Stimulated activated memory B cell treated with anti-CD40 and anti-IgM and Interleukin-4, amounts not matched to agents 10 μg/mL and 1 μg/mL and 100 μg/mL, for 72 hours (primary cell): ENCODE measurements at places on chromosomes 2 and 18.

DNA sequence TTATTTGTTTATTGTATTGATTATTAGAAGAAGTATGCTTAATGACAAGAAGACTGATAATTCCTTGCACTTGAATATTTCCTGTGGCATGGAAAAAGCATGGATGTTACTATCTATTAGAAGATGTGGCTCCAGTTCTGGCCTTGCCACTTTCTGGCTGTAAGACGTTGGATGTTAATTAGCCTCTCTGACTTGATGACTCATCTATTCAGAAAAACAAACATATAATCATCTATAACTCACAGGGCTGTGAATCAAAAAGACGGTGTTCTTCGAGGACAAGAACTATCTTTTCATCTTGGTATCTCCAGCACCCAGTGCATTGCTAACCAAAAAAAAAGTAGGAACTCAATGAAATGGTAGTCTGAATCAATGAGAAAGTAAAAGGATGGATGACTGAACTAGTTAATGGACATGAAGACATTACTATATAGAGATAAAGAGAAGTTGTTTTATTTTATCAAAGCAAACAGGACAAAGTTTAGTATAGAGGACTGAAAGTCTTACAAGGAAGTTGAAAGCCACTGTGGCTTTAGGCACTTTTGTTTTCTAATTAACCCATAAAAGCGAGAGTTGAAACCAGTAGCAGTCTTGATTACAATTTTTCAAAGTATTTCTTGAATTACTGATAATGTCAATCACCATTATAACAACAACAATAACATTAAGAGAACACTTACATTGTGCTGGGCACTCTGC is 145.3 kb downstream of the RND3 start:
- no peak for ATAC-seq

- no peak for ATAC-seq
These were observed 139.0 kb upstream of the SH3BP4 start for GRCh38 chr2:234812851-234813250.

DNA sequence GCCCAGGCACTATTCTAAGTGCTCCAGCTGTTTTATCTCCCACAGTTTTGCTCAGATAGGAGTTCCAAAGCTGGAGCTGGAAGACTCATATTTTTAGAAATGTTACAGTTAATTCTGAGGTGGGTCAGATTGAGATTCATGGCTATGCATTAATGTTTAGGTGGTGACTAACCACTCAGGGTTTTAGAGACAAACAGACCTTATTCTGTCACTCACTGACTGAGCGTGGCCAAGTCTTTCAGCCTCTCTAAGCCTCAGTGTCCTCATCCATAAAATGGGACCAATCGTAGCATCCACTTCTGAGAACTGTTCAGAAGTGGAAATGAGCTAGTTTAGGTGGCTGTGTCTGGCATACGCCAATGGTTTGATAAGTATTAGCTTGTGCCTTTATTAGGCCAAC is 4.3 kb upstream of the CASP8 start:
- no peak for ATAC-seq

DNA sequence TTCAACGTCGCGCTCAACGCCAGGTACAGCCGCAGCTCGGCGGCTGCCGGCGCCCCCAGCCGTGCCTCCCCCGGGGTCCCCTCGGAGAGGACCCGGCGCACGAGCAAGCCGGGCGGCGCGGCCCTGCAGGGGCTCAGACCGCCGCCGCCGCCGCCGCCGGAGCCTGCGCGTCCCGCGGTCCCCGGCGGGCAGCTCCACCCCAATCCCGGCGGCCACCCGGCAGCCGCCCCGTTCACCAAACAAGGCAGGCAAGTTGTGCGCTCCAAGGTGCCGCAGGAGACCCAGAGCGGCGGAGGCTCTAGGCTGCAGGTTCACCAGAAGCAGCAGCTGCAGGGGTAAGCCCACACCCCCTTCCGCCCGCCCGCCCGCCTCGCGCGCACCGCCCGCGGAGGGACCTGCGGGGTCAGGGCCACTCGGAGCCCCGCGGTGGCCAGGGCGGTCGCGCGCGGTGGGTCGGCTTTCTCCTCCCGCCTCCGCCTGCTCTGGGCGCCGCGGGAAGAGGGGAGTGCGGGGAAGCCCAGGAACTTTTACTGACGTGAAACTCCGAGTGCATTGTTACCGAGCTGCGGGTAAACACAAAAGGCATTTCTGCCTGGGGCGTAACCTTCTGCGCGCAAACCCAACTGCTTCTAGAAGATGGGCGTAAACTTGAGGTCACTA is 861 bp downstream of the LTBP1 start:
- peak; percentile 49 for ATAC-seq

- ATAC-seq, result no peak
These were observed 213.8 kb upstream of the HAAO start for GRCh38 chr2:43005975-43006833.

DNA sequence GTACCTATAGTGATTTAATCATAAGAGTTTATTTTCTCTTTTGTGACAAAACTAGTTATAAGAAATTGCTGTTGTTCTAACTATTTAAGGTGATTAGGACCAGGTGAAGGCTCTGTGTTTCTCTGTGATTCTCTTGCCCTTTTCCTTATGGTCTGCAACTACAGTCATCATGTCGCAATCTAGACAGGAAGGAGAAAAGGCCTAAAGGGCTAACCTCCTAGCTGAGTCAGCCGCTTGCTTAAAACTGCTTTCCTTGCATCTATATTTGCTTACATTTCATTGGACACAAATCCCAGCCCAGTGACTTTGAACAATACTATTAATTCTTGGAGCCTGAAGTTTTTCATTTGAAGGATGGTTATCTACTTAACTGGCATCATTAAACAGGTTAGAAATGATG is 93.1 kb downstream of the PIK3C3 start:
- no peak for ATAC-seq

DNA sequence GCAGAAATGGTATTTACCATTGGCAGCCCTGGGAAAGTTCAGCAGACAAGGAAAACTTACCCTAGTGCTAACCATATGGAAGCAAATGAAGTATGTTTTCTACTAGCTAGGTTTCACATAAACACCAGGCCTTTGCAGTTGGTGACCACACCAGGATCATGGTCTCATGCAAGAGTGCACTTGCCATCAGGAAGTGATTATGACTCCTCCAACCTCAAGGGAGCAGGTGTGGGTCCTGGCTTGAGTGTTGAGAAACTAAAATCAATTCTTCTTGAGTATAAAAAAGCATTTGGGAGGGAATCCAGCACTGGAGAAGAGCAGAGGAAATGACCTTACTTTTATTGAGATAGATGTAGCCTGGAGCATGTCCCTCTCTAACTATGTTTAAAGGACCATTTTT is 56.8 kb upstream of the SPAG16 start:
- peak; percentile 91 for ATAC-seq

DNA sequence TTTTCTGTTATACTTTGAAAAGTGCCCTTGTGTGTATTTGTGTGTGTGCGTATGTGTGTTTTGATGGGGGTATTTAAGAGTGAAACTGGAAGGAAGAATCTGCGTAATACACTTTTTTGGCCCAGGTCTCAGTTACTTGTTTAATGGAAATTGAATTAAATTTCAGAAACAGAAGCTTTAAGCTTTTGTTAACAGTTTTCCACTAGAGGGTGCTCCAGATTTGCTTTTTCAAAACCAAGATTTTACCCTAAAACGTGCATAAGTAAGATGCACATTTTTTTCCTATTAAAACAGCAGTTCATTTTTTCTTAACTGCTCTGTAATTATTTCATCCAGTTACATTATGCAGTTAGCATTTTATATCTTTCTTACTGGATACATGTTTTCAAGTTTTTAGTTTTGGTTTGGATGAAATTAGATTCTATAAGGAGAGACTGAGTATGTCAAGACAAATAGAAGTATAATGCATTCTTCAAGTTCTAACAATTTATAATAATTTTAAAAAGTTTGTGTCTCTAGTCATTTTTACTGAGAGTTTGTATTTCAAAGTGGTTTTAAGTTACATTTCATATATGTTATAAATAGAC is 97.2 kb downstream of the PIK3C3 start:
- ATAC-seq, result no peak

DNA sequence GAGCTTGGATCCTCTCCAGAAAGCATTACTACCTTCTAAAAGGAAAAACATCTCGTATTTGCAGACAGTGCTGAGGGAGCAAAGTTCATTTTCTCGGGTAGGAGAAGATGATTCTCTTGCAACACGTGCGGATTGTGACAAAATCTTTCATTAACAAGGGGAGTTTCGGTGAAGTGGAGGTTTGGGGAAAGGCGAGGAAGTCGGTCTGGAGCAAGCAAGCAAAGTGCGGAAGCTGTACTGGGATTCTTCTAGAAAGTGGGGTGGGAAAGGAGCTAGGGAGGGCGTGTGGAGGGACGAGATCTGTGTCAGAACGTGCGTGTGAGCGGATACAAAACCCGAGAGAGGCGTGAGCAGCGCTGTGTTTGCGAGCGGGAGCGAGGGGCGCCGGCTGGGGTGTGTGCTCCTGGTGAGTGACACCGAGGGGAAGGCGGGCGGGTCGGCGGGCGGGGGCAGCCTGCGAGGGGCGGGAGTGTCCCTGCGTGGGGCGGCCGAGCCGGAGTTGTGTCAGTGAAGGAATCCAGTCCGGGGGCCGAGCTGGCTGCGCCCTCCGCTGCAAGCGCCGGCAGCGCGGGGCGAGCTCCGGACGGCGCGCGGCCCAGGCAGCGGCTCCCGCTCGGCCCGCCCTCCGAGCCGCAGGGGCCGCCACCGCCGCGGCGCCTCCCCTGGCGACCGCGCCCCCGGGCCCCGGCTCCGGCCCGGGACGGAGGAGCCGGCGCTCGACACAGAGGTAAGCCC is at the start of gene SPATS2L:
Gene SPATS2L (plus strand): TSS at position 498 of the 735 bp plus-strand sequence. CDS start 82,552 bp downstream, outside the sequence.
- peak; percentile 69 for ATAC-seq

DNA sequence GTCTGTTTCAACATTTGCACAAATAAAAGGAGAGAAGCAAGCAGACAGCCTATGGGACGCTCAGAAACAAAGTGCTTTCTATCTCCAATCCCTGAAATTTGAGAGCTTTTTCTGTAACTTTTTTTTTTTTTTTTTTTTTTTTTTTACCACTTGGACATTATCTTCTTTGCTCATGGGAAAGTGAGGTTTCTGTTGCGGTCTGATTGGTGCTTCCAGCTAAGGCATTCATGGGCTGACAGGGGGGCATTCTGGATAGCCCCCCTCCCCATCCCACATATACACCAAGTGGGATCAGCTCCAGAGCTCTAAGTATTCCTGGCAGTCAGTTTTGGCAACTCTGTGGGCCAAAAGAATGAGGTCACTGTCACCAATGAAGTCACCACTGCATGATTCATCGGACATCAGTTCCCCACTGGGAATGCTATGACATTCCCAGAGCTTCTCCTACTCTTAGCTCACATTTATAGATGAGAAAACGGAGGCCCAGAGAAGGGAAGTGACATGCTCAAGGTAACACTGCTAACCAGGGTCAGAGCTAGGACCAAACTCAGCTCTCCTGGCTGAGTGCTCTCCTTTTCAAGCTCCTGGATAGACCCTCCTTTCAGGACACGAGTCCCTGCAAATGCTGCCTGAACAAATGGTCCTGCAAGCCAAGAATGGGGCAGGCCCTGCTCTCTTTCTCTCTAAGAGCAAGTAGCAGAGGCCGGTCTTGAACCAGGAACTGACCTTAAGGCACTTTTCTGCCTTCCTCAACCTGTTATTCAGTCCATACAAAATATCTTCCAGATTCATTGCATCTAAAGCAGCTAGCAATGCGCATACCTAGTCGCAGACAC is 61.3 kb downstream of the TMEM247 start:
- no peak for ATAC-seq

GRCh38 chr18:3067722-3068121 is 54.8 kb upstream of the LPIN2 start:
- ATAC-seq, result no peak

DNA sequence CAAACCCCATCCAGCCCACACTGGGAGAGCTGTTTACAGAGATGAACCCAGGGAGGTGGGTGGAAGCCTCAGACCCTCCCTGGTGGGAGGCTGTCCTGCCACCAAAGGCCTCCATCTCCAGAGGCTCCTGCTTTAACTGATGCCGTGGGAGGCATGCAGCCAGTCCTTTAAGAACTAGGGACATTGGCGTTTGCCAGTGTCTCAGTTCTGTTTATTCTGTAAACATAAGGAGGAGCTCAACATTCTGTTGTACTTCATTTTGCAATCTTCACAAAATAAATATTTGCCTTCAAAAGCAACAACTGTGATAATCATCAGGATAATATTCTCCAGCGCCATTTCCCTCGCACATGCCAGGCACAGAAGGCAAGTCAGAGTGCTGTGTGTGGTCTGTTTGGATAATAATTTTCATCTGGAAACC is 6.8 kb downstream of the EDAR start:
- no peak for ATAC-seq

GRCh38 chr2:174846941-174847938 is 83.0 kb upstream of the CHRNA1 start:
- ATAC-seq, result no peak

DNA sequence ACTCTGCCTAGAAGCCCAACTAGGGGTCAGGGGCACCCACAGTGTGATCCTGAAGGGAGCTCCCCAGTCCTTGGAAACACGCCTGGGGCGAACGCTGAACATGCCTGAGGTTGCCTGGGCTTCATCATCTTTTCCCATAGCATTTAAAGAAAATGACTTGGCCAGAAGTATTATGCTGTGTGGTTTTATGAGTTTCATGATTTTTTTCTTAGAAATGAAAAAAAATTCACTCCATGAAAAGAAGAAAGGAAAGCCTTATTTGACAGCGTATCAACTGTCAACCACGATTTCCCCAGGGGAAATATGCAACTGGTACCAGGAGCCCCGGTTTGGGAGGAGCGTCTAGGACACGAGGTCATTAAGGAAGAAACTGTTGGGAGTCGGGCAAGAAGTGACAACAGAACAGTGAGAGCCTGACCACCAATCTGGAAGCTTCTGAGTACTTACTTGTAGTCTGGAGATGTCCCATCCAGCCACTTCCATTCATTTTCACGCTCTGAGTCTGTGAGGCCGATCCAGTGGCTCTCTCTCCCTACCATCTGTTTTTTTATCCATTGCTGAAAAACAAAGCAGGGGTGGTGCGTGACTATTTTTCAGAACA is 63.5 kb upstream of the THOC1 start:
- no peak for ATAC-seq

GRCh38 chr2:127175041-127175721 is 44.9 kb downstream of the CYP27C1 start:
- no peak for ATAC-seq

DNA sequence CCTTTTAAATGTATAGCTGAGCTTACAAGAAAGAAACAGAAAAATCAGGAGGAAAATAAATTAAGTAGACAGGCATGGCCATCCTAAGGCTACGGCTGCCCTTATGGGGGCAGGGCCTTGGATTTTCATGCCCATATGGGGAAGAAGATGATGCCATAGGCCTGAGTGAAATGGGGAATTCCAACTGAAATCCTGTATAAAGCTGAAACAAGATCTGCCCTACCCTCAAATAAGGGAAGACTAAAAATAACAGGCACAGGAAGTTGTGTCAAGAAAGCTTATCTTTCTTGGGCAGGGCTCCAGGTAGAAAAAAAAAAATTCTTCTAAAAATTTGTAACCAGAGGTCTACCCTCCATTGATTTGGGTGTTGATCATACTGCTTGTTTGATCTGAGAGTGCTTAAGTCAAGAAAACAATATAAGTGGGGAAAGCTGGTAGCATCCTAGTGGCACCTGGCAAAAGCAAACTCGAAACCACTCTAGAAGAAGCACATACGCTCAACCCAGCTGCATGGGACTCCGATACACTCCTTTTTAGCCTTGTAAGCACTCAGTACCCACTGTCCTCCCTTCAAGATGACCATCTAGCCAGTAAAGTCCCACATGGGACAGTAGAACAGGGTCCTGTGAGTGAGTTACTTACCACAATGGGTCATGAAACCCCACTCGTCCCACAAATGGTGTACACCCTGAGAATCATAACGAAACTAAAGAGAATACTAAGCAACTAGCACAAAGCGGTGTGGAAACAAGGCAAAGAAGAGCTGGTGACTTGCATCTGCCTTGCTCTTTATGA is 22.3 kb downstream of the DNAH7 start:
- ATAC-seq, result no peak

GRCh38 chr2:230358305-230358704 is 31.3 kb downstream of the SP140L start:
- no peak for ATAC-seq
